CD4-positive, alpha-beta T cell treated with Interleukin-17A for 1 hour (primary cell): ENCODE measurements at places on chromosomes 13 and 19.

DNA sequence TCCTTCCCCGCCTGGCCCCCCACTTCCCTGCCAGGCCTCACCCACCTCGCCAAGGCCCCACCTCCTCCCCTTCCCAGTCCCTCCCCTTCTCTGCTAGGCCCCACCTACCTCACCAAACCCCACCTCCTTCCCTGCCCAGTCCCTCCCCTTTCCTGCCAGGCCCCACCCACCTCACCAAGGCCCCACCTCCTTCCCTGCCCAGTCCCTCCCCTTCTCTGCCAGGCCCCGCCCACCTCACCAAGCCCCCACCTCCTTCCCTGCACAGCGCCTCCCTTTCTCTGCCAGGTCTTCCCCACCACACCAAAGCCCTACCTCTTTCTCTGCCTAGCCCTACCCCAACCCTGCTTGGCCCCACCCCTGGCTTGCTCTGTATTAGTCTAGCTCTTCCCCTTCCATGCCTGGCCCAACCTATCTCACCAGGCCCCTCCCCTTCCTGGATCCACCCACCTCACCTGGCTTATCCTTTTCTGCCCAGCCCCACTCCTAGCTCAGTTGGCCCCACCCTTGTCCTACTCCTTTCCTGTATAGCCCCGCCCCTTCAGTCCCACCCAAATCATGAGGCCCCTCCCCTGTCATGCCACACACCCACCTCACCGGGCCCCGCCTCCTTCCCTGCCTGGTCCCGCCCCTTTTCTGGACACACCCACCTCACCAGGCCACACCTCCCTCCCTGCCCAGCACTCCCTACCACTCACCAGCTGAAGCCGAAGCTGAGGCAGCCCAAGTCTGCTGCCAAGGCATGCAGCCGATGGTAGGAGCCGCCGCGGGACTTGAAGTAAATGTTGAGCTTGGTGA is 16.2 kb downstream of the CERS1 start:
- DNase-seq = peak; percentile 32

- no peak for DNase-seq
These were observed 63.2 kb downstream of the RAB20 start for GRCh38 chr13:110498327-110498726.

GRCh38 chr13:111168107-111168506 is 53.0 kb downstream of the ARHGEF7 start:
- DNase-seq = no peak

DNA sequence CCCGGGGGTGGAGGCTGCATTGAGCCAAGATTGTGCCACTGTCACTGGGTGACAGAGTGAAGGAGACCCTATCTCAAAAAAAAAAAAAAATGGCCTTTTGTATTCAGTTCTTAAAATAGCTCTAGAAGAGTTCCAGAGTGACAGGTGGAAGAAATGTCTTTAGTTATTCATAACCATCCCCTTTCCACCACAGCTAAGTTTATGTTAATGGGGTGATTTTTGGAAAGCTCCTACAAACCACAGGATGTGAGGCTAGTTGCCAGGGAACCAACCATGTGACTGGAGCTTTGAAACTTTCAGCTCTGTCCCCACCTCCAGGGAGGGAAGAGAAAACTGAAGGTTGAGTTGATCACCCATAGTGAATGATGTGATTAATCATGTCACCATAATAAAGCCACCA is 6.9 kb downstream of the ZNF490 start:
- DNase-seq = peak; percentile 73

DNA sequence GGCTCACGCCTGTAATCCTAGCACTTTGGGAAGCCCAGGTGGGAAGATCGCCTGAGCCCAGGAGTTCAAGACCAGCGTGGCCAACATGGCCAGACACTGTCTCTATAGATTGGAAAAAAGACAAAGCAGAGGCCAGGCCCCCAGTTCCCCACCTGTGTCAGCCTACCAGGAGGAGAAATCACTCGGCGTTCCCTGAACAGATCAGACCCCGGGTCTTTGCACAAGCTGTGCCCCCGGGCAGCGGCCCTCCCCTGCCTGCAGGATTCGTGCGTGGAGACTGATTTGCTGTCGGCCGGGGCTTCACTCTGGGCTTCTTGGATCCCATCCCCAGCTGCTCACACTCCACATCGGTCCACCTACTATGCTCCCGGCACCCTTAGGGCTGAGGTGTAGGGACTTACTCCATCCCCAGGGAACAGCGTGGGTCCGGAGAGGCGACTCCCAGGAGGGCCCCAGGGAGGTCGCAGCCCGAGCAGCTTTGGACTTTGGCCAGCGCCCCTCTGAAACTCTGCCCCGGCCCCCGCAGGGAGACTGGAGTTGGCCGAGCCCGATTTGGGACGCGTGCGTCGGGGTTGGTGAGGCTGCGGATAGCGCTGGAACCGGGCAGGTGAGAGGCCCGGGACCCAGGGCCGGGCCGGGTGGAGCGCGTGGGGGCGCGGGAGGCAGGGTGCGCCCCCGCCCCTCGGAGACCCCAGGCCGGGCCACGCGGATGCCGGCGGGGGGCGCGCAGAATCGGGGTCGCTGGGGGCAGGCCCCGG is 515 bp upstream of the EFNA2 start:
- no peak for DNase-seq

GRCh38 chr13:19781526-19781925 is 1.2 kb downstream of the PSPC1 start:
- no peak for DNase-seq

DNA sequence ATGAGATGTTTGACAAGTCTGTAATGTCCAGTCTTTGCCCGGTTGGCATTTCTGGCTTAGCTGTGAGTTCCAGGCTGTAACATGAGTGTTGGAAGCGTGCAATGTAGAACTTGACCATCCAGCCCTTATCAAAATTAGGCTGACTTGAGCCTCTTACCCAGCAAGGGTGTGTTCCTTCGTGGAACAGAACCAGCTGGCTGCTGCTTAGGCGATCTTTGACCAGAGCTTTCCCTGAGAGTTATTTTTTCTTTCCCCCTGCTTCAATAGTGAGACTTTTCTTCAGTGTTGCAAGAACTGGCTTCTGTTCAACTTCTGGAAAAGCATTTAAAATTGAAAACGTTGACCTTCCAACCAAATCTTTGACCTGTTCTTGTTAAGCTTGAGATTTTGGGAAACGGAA is 6.5 kb downstream of the TNFSF13B start:
- DNase-seq = no peak

- DNase-seq = peak; percentile 77
These were observed 6.8 kb downstream of the TRAPPC6A start for GRCh38 chr19:45171211-45171623.

DNA sequence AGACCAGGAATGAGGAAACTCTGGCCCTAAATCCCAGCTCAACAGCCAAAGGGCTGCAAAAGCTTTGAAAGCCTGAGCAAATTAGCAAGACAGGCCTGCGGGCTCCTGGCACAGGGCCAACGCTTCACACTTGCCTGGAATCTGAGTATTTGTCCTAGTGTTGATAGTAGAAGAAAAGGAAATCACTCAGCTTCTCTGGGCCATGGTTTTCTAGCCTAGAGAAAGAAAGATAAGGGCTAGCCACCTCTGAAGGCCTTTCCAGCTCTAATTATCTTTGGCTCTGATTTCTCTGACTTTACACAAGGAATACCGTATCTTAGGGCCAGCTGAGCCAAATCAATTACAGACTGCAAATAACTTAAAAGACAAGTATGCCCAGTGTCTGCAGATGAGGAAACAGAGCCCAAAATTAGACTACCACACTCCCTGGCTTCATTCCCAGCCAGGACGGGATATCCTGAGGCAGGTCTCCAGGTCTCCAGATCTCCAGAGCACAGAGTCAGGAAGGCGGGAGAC is 69.6 kb downstream of the STK24 start:
- DNase-seq = no peak

- no peak for DNase-seq
These were observed 15.9 kb upstream of the KCTD15 start for GRCh38 chr19:33780746-33781145.

DNA sequence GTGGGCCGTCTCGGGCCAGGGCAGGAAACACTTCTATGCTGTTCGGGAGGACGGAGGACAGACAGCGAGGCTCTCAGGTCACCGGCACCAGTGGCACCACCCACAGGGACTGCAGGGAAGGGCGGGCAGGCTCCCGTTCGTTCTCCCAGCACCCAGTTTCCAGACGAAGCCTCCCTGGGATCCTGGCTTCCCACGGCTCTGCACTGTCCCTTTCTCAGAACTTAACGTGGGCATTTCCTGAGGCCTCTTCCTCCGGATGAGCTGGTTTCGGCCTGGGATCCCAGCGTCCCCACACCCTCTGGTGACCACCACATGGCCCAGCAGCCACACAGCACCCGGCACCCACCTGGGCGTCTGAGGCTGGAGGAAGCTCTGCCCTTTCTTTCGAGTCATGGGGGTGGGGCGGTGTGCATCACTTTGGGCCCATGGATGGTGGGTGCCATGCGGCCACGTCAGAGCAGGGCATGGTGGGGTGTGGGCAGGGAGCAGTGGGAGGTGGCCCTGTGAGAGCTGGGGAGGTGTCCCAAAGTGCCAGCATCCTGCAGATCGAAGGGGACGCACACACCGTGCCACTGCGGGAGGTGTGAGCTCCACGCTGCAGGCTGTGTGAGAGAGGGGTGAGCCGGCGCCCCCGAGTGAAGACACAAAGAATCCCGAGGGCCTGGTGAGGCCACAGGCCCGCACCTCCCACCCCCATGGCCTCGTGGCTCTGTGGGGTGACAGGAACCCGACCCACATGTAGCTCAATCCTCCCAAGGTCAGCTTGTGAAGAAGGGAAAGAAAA is 38.7 kb upstream of the GRTP1 start:
- no peak for DNase-seq

DNA sequence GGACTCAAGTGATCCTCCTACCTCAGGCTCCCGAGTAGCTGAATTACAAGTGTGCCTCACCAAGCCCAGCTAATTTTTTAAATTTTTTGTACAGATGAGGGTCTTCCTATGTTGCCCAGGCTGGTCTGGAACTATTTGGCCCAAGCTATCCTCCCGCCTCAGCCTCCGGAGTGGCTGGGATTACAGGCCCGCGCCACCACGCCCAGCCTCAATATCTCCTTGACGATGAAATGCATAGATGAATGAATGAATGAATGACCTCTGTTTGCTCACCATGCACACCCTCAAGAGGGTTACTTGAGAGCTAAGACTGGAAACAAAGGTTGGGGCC is 14.9 kb upstream of the AP1M2 start:
- no peak for DNase-seq

DNA sequence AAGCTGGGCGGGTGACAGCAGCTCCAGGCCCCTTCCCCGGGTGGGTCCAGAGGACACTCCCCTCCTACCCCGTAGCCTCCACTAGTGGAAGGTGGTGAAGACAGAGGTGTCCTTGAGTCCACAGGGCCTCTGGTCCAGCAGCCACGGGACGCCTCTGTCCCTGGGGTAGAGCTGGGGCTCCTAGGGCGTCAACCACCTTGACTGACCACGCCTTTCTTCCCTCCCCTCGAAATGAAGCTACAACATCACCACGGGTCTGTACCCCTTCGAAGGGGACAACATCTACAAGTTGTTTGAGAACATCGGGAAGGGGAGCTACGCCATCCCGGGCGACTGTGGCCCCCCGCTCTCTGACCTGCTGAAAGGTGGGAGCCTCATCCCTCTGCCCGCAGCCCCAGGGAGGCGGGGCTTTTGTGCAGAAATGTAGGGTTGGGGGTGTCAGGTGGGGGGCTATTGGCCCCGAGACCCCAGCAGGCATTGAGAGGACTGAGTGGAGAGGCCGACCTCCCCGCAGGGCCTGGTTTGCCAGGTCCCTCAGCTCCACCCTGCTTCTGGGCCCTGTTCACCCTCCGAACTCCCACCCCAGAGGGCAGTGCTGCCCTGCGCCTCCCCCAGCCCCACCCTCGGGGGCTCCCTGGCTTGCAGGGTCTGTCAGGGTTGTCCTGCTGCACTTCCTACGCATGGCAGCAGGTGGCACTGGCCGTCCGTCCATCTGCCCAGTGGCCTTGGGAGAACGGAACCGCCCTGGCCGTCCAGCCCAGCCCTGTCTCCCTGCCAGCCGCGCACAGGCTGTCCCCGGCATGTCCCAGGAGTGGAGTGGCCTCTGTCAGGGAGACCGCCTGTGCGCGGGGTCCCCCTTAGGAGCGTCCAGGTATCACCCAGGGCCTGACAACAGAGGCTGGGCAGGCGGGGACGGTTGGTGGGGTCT is 15.7 kb downstream of the STK11 start:
- no peak for DNase-seq

DNA sequence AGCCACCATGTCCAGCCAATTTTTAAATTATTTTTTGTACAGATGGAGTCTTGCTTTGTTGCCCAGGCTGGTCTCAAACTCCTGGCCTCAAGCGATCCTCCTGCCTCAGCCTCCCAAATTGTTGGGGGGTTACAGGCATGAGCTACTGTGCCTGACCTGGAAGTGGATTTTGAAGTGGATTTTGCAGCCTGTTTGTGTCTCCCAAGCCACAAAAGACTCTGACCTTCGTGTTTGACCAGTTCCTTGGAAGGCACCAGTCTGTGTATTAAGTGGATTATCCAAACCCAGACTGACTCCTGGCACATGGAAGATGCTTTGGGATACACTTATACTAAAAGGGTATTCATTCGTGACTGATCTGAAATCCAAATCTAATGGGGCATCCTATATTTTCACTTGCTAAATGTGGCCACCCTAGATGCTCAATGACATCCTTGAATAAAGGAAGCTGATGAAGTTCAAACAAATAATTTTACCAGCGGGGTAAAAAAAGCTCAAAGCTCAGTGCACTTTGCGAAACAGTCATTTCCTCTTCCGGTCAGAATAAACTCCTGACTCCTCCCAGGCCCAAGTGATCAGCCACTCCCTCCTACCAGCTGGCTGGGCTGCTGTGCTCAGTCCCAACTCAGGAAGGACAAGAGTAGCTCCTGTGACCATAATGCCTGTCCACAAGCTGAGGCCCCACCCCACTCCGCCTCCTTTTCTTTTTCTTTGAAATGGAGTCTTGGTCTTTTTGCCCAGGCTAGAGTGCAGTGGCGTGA is 32.6 kb upstream of the GATAD2A start:
- peak; percentile 75 for DNase-seq

DNA sequence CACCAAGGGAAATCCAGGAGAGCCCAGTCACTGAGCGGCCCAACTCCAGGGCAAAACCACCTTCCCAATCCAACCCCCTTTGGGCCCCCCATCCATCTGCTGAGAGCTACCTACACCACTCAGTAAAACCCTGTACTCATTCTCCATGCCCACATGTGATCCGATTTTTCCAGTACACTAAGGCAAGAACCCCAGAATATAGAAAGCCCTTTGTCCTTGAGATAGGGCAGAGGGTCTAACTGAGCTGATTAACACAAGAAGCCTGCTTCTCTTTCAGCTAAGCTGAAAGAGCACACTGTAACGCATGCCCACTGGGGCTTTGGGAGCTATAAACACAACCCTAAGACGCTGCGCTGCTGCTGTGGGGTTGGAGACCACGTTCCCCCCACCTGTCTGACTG is 36.0 kb downstream of the PBX4 start:
- DNase-seq = no peak

GRCh38 chr13:84823528-84823927 is 941.3 kb upstream of the SLITRK1 start:
- no peak for DNase-seq
